ENCODE measurements at places on chromosomes 2 and 18.

GRCh38 chr2:444937-445884 is 157.3 kb upstream of the ALKAL2 start:
- peak; percentile 65 for ATAC-seq

DNA sequence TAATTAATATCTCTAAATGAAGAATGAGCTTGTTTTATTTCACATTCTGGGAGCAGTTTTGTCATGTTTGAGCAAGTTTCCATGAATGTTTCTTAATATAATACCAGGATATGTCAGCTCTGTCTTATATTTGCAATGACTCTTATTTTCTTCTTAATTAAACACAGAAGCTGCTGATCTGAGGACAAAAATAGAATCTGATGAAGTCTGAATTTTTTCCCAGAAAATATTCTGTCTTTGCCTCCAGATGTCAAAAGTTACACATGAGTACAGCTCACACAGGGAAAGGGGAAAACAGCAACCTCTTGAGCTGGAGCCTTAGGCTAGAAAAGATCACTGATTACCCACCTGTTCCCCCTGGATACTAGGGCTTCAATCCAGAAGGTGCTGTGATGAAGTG is 606.6 kb upstream of the SYT4 start:
- ATAC-seq, result no peak

- ATAC-seq, result peak; percentile 10
Measured at GRCh38 chr18:79507076-79507545, 111.4 kb downstream of the NFATC1 start.

- ATAC-seq, result peak; percentile 58
Measured at GRCh38 chr2:201130524-201131186, 14.7 kb downstream of the CFLAR start.

DNA sequence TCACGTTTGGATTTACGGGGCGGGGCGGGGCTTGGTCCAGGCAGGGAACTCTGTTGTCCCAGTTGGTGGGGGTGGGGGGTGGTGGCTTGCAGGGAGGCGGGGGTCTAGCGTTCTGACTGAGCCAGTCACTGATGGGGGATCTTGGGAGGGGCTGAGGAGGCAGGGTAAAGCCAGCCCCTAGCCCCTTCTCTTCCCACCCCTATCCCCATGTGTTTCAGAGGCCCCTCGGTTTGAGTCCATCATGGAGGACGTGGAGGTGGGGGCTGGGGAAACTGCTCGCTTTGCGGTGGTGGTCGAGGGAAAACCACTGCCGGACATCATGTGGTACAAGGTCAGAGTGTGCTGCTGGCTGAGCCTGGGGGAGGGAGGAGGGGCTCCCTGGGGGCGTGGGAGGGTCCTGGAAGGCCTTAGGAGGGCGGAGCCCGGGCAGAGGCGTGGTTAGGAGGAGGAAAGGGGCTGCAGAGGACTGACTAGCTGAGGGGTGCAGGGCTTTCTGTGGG is 22.0 kb upstream of the GMPPA start:
- ATAC-seq, result no peak

DNA sequence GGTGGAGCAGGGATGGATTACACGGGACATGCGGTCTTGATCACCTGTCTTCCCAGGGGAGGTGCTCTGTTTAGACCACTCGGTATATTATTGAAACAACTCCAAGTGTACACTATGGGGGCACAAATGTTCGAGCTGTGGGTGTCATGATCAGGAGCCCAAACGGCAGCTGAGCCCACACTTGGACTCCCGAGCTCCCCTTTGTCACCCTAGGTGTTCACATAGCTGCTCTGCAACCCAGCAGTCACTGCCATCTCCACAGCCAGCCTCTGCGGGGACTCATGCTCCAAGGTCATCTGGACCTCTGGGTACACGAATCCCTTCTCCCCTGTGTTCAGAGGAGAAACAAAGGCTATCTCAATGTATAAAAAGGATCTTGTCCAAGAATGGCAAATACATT is 46.0 kb downstream of the CAPN13 start:
- no peak for ATAC-seq

- ATAC-seq, result no peak
Measured at GRCh38 chr2:151518802-151519201, 109.1 kb downstream of the RIF1 start.

DNA sequence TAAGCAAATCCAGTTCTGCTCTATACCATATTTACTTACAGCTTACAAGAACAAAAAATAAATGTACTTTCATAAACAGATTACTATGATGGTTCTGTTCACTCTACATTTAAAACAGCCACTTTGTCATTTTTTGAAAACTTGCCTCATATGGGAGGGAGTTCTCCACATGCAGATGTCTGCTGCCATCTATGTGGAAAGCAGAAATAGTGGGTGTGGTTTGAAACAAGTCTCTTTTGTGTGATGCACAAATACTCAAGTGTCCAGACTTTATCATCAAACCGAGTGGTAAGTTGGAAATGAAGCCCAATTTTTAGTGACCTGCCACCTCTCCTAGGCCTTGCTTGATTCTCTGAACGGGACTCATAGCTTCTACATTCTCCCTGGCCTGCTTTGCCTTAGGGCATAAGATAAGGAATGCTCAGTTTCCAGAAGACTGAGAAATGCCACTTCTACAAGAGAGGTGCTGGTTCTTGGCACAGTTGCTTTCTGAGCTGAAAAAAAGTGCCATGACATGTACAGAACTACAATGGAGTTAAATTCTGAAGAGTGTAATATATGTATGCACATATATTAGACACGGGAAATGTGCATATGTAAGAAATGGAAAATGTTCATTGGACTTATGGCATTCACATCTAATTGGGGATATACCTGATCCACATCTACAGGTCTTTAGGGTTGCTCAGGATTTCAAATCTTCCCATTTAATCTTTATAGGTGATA is 221.0 kb downstream of the SLC8A1 start:
- ATAC-seq, result no peak

DNA sequence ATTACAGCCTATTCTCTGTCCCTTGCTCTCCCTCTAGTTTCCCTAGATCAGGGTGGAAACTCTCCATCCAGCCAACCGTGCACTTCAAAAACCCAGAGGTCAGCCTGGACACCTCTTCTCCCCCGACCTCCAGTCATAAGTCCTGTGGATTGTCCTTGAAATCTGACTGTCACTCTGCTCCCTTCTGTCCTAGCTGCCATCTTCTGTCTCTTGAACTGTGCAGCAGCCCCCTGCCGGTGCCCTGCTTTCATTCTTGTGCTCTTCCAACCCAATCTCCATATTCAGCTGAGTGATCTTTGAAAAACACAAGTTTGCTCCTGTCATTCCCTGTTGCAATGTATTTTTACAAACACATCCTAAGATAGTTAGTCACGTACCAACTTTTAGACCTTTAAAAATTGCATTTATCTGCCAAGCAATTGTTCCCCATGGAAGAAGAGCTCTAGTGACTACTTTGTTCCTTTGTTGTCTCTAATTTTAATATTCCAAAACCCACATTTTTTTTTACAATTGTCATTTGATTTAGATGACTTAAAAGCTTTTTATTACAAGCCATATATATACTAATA is 254.3 kb downstream of the CAMKMT start:
- no peak for ATAC-seq

- no peak for ATAC-seq
Measured at GRCh38 chr2:71718686-71719085, 265.3 kb downstream of the DYSF start.

GRCh38 chr2:208072250-208072892 is 47.0 kb upstream of the PLEKHM3 start:
- peak; percentile 62 for ATAC-seq

DNA sequence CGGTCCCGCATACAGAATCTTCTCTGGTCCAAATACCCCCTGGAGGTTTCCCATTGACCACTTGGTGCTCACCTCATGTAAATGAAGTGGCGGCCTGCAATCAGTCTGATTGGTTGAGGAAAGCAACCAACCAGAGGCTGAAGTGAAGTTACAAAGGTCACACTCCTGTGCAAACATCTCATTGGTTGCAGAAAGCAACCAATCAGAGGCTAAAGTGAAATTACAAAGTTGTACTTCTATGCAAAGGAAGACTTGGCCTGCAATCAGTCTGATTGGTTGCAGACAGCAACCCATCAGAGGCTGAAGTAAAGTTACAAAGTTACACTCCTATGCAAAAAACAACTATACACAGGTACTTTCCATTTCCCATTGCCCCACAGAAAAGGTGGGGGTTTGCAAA is 2.5 kb upstream of the SP100 start:
- ATAC-seq, result no peak

DNA sequence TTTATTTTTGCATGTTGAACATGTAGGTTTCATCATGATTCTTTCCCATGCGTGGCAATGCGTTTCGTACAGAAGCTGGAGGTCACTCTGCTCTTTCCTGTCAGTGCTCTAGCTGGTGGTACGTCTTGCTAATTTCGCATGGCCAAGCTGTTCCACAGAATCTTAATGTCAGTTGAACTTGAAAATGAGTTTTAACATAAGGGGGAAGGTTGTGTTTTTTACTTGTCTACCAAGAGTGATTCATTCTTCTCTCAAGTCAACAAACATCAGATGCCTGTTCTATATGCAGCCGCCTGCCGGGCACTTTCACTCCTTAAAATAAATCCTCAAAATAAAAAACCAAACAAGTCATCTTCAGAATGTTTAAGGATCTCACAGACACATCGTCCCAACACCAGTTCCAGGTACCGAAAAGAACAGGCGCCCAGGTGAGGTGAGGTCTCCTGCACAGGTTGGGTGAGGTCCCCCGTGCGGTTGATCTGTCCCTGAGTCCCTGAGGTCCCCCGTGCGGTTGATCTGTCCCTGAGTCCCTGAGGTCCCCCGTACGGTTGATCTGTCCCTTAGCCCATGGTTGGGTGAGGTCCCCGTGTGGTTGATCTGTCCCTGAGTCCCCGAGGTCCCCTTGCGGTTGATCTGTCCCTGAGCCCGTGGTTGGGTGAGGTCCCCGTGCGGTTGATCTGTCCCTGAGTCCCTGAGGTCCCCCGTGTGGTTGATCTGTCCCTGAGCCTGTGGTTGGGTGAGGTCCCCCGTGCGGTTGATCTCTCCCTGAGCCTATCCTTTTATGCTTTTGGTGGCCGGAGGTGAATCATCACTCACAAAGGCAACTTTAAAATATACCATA is 57.0 kb upstream of the KCNG2 start:
- no peak for ATAC-seq

GRCh38 chr2:16546128-16546754 is 119.4 kb downstream of the CYRIA start:
- no peak for ATAC-seq

DNA sequence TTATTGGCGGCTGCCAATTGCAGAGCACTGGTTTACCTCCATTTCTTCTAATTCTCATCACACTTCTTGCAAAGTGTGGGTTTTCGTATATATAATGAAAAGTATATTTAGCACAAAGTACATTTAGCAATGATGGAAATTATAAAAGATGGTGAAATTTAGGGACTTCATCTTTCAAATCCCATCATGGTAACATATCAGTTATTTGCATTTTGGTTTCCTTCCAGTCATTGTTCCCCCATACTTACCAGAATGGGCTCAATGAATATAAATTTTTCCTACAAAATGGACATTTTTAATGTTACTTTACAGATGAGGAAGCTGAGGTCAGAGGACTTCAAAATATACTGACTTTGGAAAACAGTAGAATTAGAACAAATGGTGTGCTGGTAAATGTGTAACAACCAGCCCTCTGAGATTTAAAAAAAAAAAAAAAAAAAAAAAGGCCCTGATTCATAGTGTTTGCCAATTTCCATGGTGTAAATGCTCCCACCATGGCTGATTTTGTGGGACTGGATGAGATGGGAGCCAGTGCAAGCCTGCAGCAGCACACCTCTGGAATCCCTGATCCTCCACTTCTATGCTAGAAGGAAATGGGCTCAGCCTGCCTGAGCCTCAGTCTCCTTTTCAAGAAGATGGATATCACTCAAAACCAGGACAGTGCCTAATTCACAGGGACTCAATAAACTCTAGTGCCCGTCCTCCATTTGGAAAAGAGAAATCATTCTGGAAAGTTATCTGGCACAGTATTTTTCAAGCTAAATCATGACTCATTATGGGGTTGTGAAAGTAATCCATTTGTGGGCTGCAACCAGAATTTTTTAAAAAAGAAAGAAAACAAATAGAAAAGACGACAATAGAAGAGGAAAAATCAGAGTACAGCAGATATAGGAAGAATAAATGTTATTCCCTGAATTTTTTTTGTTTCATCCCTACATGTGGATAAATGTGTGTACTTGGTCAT is 34.0 kb downstream of the LBH start:
- ATAC-seq, result no peak

- peak; percentile 95 for ATAC-seq
Measured at GRCh38 chr18:54209471-54210180, 14.8 kb downstream of the MBD2 start.

DNA sequence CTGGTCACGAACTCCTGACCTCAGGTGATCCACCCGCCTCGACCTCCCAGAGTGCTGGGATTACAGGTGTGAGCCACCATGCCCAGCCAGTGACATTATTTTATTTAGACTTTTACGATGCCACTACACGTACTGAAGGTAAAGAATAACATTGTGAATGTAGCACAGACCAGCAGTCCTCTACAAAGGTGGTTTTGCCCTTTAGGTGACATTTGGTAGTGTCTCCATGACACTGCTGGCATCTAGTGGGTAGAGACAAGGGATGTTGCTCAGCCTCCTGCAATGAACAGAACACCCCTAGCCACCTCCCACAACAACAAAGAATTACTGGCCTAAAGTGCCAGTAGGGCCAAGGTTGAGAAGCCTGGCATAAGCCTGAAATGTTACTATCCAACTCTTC is 69.5 kb downstream of the MYOM1 start:
- peak; percentile 44 for ATAC-seq

- ATAC-seq, result peak; percentile 64
Measured at GRCh38 chr2:147607379-147607778, 237.4 kb upstream of the ACVR2A start.

GRCh38 chr2:127778850-127779249 is 32.1 kb downstream of the WDR33 start:
- no peak for ATAC-seq

DNA sequence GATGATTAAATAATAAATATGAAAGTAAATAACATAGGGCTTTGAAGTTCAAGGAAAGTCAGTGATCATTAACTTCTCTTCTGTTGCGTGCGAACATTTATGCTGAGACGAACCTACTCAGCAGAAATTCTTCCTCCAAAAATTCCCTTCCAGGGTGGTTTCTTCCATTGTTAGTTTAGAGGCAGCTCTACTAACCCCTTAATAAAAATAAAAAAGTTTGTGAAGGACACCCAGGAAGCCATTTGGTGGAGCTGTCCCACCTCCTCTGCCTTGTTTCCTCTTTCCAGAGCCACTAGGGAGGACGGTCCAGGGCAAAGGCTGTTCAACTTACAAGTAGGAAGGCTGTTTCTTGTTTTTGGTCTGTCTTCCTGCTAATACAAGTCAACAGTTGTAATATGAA is 2.1 kb upstream of the SMAD2 start:
- ATAC-seq, result no peak

DNA sequence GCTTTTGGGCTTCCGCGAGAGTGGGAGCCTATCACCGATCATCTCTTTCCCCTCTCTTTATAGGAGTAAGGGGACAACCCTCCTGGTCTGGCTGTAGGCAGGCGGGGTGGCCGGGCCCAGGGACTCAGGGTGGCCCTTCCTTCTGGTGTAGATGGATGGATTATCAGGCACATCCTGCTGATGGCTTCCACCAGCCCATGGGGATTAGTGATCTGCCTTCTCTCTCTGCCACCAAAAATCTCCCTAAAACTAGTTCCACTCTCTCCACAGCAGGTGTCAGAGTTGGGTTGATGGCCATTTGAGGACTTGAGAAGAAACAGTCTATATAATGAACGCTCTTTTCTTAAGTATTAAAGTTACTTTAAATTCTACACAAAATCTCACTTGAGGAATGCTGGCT is 37.4 kb downstream of the NCK2 start:
- no peak for ATAC-seq

Data from activated T-helper 17 cell treated with anti-CD3 and anti-CD28 coated beads, Interleukin-2, amount 50 U/mL, for 72 hours (primary cell).